ENCODE measurements at places on chromosomes 11 and 22. TPM values are rescaled to one million over a fixed set of nuclear protein-coding genes. Genes with fewer than 3 reads are reported as not detected.

Gene RPS13
- total RNA-seq = 749 TPM

Gene TENM4
- 0.48 TPM for total RNA-seq

- DNase-seq = no peak
- H3K27ac ChIP-seq = no peak overlapping the region
- H3K27me3 ChIP-seq = no peaks in the 10 kb centered on the region
Observed at GRCh38 chr11:36013950-36014897, 70.4 kb downstream of the LDLRAD3 start.

GRCh38 chr22:21643533-21644357, 1.6 kb downstream of the SDF2L1 start:
- no peak overlapping the region for H3K27ac ChIP-seq
- H3K27me3 ChIP-seq = no peaks in the 10 kb centered on the region
- H3K36me3 ChIP-seq = no peaks in the 10 kb centered on the region
- peaks cover 4% of the 10 kb centered on the region for H3K4me1 ChIP-seq
- H3K4me3 ChIP-seq = no peak overlapping the region

DNA sequence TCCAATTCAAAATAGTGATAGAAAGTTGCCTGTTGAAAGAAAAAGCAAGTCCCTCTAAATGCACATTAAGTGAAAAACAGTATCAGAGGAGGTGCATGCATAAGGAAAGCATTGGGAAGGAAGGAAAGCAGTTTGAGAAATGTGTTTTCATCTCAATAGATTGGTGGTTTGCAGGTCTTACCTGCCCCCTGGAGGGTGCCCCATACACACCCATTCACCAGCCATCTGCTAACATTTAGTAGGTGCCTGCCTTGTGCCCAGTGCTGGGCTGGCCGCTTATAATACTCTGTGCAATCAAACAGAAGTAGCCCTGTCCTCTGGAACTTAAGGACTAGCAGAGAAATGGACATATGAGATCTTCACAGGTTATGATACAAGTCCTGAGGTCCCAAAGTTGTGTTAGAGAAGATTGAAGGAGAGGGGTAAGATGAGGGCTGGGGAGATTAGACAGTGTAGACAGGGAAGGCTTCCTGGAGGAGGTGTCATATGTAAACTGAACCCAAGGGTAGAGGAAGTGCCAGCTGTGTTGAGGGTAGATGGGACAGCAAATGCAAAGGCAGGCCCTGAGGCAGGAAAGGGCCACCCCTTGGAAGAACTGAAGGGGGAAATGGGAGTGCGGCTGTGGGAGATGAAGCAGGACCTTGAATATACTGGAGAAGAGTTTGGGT, 184.2 kb downstream of the MN1 start:
- no peaks in the 10 kb centered on the region for H3K4me1 ChIP-seq
- H3K36me3 ChIP-seq = no peaks in the 10 kb centered on the region
- peaks cover 20% of the 10 kb centered on the region for H3K27me3 ChIP-seq

DNA sequence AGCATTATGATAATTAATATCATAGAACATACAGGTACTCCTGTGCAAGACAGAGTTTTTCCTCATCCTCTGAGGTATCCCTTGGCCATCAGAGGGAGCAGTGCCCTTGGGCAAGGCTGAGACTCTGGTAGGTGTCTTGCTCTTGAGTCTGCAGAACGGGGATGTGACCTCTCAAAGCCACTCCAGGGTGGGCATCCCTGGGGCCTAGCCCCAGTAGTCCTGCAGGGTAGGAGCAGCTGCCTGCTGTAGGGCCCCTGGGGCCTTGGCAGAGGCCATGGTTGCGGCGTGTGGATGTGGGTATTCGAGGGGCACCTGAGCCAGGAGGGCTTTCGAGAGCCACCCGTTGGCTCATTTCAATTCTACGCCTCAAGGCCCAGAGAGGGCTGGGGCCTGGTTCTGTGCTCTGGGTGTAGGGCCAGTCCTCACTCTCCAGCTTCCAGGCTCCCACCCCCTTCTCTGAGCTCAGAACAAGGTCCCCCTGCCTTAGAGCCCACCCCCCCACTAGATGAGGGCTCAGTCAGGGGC, 7.7 kb upstream of the OMP start:
- H3K4me3 ChIP-seq = no peak overlapping the region
- H3K36me3 ChIP-seq = no peaks in the 10 kb centered on the region
- DNase-seq = no peak
- peaks cover 20% of the 10 kb centered on the region for H3K4me1 ChIP-seq

DNA sequence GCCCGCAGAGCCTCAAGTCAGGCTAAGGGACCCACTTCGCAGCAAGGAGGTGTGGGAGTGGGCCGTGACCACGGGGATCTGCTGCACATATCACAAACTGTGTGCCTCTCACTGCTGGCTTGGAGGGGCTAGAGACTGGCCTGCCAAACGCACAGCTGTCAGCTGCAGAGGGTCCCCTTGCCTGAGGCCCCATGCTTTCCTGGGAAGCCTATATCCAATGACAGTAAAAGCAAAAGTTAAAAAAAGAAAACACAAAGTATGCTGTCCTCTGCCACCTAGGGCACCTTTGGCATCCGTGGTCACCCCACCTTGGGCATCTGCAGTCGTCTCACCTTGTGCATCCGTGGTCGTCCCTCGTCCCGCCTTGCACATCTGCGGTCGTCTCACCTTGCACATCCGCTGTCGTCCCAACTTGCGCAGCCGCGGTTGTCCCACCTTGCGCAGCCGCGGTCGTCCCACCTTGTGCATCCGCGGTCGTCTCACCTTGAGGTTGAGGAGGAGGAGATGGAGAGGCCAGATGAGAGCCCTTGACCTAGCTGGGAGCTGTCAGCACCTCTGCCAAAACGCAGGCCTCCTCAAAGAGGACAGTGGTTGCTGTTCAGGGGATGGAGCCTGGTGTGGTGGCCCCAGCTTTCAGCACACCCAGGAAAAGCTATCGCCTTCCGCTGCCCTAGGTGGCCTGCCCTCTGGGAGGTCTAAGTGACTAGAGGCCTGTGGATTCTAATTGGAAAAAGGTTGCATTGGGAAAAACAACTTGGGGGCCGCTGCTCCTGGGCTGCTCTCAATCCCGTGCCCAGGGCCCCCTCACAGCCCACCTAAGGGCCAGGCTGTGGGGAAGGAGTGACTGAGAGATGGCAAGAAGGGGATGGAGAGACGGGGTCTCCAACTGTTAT, 90.5 kb downstream of the MYEOV start:
- H3K4me3 ChIP-seq = no peak overlapping the region
- H3K4me1 ChIP-seq = no peaks in the 10 kb centered on the region
- H3K27ac ChIP-seq = no peak overlapping the region
- H3K27me3 ChIP-seq = no peaks in the 10 kb centered on the region
- H3K36me3 ChIP-seq = no peaks in the 10 kb centered on the region
- no peak for DNase-seq

- H3K27ac ChIP-seq = no peak overlapping the region
- no peak overlapping the region for H3K4me3 ChIP-seq
- H3K4me1 ChIP-seq = no peaks in the 10 kb centered on the region
- DNase-seq = peak; percentile 15
Observed at GRCh38 chr11:10499452-10499851, 41.5 kb downstream of the RNF141 start.
